ENCODE measurements at places on chromosomes 3 and 15. TPM values are rescaled to one million over a fixed set of nuclear protein-coding genes. Genes with fewer than 3 reads are reported as not detected.

CLRN1 gene
- total RNA-seq: not detected

ATP2B2 gene
- not detected for total RNA-seq

XPC gene
- 73.3 TPM for total RNA-seq

DNA sequence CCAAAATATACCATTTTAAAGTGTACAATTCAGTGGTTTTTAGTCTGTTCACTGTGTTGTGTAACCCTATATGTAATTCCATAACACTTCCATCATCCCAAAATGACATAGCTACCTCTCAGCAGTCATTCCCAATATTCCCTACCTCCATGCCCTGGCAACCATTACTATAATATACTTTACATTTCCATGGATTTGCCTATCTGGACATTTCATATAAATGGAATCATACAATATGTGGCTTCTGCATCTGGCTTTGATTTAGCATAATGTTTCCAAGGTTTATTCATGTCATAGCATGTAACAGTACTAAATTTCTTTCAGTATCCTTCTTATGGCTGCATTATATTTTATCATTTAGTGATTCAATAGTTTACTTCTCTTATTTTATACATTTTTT is 25.3 kb downstream of the FAM98B start:
- H3K27ac ChIP-seq: peak overlapping the region; percentile 57
- H3K36me3 ChIP-seq: peaks cover 49% of the 10 kb centered on the region
- DNase-seq: no peak
- H3K4me1 ChIP-seq: peaks cover 3% of the 10 kb centered on the region
- H3K4me3 ChIP-seq: no peak overlapping the region
- H3K27me3 ChIP-seq: no peaks in the 10 kb centered on the region

MKRN3 gene
- total RNA-seq: not detected

- H3K27me3 ChIP-seq: no peaks in the 10 kb centered on the region
- no peak for DNase-seq
- no peaks in the 10 kb centered on the region for H3K36me3 ChIP-seq
- H3K4me1 ChIP-seq: no peaks in the 10 kb centered on the region
- no peak overlapping the region for H3K4me3 ChIP-seq
Observed at GRCh38 chr15:97071668-97072067, 741.2 kb downstream of the NR2F2 start.

DNA sequence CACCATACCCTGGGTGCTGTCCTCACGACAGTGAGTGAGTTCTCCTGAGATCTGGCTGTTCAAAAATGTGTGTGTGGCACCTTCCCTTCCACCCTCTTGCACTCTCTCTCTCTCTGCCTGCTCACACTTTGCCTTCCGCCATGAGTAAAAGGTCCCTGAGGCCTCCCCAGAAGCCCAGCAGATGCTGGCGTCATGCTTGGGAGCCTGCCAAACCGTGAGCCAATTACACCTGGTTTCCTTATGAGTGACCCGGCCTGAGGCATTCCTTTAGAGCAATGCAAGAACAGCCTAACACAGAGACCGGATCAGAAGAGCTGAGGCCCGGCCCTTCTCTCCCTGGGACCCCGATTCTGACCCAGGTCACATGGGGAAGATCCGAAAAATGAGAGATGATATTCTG is 15.4 kb downstream of the TMEM44 start:
- H3K4me1 ChIP-seq: no peaks in the 10 kb centered on the region
- DNase-seq: peak; percentile 63
- peaks cover 8% of the 10 kb centered on the region for H3K36me3 ChIP-seq
- no peak overlapping the region for H3K27ac ChIP-seq
- no peaks in the 10 kb centered on the region for H3K27me3 ChIP-seq

DNA sequence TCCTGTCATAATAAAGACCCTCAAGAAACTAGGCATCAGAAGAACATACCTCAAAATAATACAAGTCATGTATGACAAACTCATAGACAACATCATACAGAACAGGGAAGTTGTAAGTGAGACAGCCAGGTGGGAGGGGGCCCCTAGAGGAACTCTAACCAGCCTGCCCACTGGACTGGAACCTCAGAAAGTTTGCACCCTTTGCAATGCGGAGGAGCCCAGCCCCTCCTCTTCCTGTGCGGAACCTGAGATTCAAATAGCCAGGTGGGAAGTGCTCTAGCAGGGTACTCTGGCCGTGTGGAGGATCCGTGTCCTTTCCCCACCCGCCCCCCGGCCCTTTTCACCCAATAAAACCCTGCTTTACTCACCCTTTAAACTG is 387.0 kb upstream of the CBLB start:
- no peaks in the 10 kb centered on the region for H3K36me3 ChIP-seq
- no peak for DNase-seq
- no peak overlapping the region for H3K4me3 ChIP-seq

EHHADH gene
- total RNA-seq: 3.2 TPM

RBP2 gene
- not detected for total RNA-seq

GRCh38 chr3:172021164-172021563 is 18.2 kb upstream of the FNDC3B start:
- no peak overlapping the region for H3K4me3 ChIP-seq
- no peaks in the 10 kb centered on the region for H3K4me1 ChIP-seq
- DNase-seq: no peak
- no peak overlapping the region for H3K27ac ChIP-seq
- H3K27me3 ChIP-seq: no peaks in the 10 kb centered on the region

DNA sequence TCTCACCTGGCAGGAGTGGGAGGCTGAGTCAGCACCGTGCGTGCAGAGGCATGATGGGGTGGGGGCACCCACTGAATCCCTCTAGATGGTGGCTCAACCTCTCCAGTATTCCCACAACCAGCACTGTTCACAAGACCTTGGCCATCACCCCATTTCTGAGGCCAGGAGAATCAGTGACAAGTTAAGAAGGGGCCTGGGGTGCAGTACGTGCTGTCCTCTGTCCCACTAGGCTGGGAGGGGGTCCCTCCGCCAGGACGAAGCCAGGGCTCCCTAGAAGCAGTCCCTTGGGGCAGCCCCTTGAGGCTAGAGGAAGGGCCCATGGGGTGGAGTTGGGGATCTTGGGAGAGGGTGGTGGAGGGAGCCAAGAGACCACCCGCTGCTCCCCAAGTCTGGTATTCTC is 4.8 kb downstream of the MYL3 start:
- DNase-seq: no peak
- no peak overlapping the region for H3K27ac ChIP-seq
- H3K36me3 ChIP-seq: no peaks in the 10 kb centered on the region
- no peak overlapping the region for H3K4me3 ChIP-seq

DNA sequence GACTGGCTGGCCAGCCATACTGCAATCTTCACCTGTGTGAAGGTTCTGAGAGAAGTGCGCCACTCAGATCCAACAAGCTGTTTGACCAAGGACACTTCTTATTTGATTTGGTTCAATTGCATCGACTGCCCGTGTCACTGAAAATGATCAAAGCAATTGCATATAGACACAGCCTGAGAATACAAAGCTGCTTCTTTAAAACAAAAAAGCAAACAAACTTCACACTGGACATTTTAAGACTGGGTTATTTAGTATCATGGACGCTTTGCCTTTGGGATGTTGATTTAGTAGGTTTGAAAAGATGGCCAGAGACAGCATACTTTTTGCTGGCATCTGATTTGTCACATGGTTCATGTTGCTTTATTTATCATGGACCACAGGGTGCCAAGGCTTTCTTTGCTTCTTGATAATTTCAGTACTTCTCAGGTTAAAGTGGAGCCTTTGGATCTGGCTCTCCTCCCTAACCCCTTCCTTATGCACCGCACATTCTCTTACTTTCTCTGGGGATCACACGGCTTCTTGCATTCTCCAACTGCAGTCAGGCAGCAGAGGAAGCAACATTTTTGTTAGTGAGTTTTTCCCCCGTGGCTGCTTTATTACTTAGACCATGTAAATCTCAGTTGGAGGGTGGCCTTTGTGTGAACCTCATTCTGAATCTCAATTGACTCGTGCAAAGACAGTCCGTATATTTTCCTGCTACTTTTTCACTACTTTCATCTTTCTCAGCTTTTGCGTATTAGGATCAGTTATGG is 151.0 kb downstream of the CD47 start:
- H3K4me1 ChIP-seq: peaks cover 9% of the 10 kb centered on the region
- no peak overlapping the region for H3K4me3 ChIP-seq
- H3K36me3 ChIP-seq: no peaks in the 10 kb centered on the region
- no peak overlapping the region for H3K27ac ChIP-seq

- no peak overlapping the region for H3K27ac ChIP-seq
- H3K4me1 ChIP-seq: no peaks in the 10 kb centered on the region
- no peaks in the 10 kb centered on the region for H3K27me3 ChIP-seq
Observed at GRCh38 chr3:33052671-33053070, 44.3 kb downstream of the GLB1 start.

BDH1 gene
- 41.9 TPM for total RNA-seq

- no peaks in the 10 kb centered on the region for H3K27me3 ChIP-seq
- H3K36me3 ChIP-seq: no peaks in the 10 kb centered on the region
- DNase-seq: peak; percentile 8
Observed at GRCh38 chr3:22361521-22361920, 610.5 kb upstream of the ZNF385D start.

MESD gene
- 29.7 TPM for total RNA-seq

- peaks cover 3% of the 10 kb centered on the region for H3K36me3 ChIP-seq
- no peak for DNase-seq
Observed at GRCh38 chr3:72449551-72449950, 398.7 kb downstream of the SHQ1 start.

DNA sequence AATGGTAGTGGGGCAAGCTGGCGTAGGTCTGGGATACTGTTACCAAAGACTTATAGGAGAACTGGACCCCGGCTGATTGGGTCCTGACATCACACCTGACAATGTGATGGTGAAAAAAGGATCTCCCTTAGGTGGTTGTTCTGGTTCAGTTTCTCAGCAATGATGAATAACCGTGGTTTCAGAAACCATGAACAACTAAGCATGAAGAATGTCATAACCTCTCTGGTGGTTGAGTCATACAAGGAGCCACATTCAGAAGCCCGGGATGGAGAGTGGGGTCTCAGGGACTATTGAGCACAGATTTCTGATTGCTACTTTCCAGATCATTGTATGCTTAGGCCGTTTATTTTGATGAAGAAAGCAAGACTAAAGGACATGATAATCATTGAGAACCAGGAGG is 17.4 kb downstream of the GPR160 start:
- no peak overlapping the region for H3K27ac ChIP-seq
- H3K4me3 ChIP-seq: no peak overlapping the region

GRCh38 chr15:60394689-60395097 is 3.1 kb downstream of the ANXA2 start:
- peak overlapping the region; percentile 91 for H3K27ac ChIP-seq
- H3K4me1 ChIP-seq: peaks cover 75% of the 10 kb centered on the region
- H3K27me3 ChIP-seq: no peaks in the 10 kb centered on the region
- H3K36me3 ChIP-seq: peaks cover 82% of the 10 kb centered on the region
- DNase-seq: peak; percentile 66
- H3K4me3 ChIP-seq: peak overlapping the region; percentile 98

DNA sequence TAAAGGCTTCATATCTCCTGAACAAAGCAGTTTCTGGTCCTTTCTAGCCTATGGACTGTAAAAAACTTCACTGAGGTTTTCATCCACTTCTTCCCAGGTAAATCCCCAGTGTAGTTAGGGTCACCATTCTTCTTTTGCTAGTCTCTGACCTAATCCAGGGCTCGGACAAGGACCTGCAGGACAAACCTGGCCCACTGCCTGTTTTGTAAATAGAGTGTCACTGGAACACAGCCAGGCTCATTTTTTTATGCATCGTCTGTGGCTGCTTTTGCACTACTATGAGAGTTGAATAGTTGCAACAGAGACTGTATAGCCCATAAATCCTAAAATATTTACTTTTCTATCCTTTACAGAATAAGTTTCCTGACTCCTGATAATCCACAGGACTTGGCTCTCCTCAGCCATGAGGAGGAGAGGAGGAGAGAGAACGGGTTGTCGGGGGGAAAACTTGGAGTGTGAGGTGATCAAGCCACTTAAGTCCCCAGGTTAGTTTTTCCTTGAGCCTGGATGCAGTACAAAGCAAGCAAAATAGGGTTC is 29.0 kb downstream of the CCR3 start:
- no peak overlapping the region for H3K4me3 ChIP-seq
- no peaks in the 10 kb centered on the region for H3K27me3 ChIP-seq
- no peaks in the 10 kb centered on the region for H3K4me1 ChIP-seq
- no peak for DNase-seq
- H3K27ac ChIP-seq: no peak overlapping the region
- no peaks in the 10 kb centered on the region for H3K36me3 ChIP-seq

EOMES gene
- total RNA-seq: 1.3 TPM

- peaks cover 4% of the 10 kb centered on the region for H3K4me1 ChIP-seq
- H3K27ac ChIP-seq: no peak overlapping the region
- H3K27me3 ChIP-seq: no peaks in the 10 kb centered on the region
Observed at GRCh38 chr3:49714728-49715550, 4.5 kb downstream of the AMIGO3 start.

DNA sequence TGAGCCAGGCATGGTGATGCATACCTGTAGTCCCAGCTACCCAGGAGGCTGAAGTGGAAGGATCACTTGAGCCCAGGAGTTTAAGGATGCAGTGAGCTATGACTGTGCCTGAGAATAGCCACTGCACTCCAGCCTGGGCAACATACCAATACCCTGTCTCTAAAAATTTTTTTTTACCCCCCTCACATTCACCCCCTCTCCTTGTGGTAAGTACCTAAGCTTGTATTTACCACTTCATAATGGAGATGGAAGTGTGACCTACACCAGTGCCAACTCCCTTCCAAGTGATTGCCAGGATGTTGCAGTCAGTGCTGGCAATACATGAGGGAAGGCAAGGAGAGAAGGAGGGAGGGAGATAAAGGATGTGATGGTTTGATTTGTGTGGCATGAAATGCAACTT is 84.2 kb downstream of the LRRC28 start:
- no peak overlapping the region for H3K4me3 ChIP-seq
- DNase-seq: no peak
- H3K36me3 ChIP-seq: peaks cover 7% of the 10 kb centered on the region
- H3K4me1 ChIP-seq: peaks cover 6% of the 10 kb centered on the region
- H3K27me3 ChIP-seq: no peaks in the 10 kb centered on the region
- H3K27ac ChIP-seq: no peak overlapping the region

DNA sequence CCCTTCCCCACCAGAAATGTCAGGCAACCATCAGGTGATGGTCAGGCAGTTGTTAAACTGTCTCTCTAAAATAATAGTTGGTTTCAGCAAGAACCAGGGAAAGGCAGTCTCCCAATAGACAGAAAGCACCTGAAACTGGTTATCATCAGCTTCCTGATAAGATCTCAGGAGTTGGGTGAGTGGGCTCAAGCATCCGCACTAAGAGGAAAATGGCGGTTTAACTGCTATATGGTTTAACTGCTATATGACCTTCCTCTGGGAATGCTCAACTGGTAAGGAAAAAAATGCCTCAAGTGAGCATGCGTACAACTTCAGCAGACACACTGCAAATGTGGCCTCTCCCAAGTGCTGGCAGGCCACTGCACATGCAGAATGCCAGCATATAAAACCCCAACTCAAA is 240.8 kb upstream of the CMC1 start:
- H3K36me3 ChIP-seq: no peaks in the 10 kb centered on the region
- no peak for DNase-seq
- no peak overlapping the region for H3K4me3 ChIP-seq
- H3K27ac ChIP-seq: no peak overlapping the region
